NCI-H774 (cell line): ENCODE measurements at places on chromosomes 3 and 15.

GRCh38 chr3:86737517-86737916 is 253.4 kb downstream of the VGLL3 start:
- DNase-seq, result no peak

DNA sequence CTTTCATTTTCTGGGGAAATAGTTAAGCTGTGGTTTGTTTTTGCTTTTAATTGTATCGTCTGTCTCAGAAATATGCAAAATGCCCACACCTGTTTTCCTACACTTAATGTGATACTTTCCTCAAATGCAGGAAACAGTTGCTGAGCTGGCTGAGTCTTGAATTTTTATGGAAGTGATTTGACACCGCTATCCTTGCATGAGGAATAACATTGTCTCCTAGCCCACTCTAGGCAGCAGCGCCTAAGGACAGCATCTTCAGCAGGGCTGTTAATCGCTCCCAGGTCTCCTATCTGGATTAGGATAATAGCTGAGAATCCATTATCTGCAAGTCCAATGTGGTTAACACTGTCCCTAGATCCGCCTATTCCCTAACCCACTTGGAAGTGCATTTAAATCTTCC is 132.6 kb upstream of the NR2E3 start:
- DNase-seq, result no peak

GRCh38 chr3:109918740-109919139 is 581.4 kb upstream of the DPPA4 start:
- DNase-seq, result no peak

GRCh38 chr3:193842029-193842798 is 249.2 kb downstream of the OPA1 start:
- no peak for DNase-seq

GRCh38 chr3:105959851-105960250 is 91.0 kb upstream of the CBLB start:
- no peak for DNase-seq

- no peak for DNase-seq
These were observed 4.5 kb downstream of the MESP2 start for GRCh38 chr15:89780601-89781000.

DNA sequence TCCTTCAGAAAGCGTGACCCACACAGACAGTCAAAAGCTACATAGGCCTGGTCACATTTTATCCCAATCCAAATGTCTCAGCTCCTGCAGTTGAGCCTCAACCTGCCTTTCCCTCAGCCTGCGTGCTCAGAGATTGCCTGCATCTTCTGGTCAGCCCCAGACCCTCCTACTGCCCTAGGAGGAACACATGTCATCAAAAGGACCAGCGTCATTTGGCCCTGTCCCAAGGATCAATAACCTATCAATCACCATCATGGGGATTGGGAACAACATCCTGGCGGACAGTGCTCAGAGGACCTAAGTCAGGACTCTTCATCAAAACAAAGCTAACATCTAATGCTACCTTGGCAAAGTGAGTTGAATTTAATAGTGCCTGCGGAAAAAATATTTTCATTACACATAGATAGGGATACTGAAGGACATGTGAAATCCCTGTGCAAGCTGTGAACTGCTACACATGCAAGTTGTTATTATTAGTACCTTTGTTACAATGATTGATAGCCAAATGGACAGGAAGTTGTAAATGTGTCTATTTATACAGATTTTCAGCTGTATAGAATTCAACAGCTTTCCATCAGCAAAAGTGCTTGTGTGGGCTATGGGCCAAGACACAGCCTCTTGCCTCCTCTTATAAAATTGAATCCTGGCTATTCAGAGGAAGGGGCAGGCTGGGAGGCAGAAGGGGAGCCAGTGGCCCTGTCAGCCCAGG is 47.7 kb downstream of the UMPS start:
- no peak for DNase-seq

DNA sequence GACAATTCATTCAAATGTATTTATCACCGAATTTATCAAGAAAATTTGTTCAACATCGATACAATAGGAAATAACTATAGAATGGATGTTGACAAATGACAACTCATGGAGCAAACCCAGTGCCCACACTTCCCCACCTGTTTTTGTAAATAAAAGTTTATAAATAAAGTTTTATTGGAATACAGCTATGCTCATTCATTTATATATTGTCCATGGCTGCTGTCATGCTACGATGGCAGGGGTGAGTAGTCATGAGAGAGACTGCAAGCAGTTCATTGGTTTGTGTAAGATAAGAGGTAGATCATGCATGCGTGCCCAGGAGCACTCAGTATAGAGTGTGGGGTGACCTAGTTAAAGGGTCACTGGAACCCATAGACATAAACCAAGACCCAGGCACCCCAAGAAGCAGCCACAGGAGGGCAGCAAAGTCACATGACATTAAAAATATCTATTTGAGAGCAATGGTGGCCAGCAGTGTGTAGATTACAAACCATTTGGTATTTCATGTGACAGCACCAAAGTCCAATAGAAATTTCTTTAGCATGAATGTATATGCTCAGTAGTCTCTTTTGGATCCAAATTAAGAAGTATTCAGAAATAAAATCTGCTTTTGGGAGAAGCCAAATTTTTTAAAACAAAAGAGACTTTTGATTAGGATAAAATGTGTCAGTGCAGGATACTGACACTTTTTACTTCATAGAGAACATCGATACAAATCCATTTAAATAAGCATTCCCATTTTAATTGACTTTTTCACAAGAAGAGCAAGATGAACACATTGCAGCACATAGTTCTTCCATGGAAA is 794.8 kb downstream of the MCTP2 start:
- DNase-seq, result no peak

DNA sequence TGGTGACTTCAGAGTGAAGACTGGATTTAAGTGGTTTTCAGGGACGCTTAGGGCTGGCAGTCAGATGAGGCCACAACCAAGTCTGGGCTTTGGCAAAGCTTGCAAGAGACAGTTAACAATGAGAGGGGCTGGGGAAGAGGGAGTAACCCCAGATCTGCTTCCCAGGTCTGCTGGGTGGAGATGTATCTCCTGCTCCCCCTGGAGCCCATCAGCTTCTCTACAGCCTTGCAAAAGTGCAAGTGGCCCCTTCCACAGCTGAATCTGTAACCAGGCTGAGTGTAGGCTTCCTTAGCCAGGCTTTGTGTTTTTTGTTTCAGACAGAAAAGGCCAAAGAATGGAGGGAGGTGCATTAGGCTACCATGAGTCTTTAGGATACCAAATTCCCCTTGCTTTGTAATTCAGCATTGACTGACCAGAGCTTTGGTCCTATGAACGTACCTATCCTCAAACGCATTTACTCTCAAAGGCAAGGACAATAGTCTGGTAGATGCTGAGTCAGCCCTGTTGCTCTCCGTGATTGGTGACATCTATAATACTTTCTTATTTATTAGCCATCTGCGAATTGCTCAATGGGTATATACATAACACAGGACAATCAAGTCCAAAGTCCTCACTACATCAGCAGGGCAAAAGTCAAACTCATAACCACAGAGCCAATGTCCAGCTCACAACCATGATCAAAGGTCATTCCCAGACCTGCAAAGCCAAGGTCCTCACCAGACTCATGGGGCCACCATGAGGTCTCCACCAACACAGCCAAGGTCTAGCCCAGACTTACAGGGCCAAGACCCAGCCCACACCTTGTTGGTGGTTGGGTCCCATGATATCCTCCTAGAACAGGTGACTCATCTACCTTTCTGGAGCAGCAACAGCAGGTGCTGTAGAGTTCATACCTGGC is 17.1 kb downstream of the CCDC13 start:
- no peak for DNase-seq

DNA sequence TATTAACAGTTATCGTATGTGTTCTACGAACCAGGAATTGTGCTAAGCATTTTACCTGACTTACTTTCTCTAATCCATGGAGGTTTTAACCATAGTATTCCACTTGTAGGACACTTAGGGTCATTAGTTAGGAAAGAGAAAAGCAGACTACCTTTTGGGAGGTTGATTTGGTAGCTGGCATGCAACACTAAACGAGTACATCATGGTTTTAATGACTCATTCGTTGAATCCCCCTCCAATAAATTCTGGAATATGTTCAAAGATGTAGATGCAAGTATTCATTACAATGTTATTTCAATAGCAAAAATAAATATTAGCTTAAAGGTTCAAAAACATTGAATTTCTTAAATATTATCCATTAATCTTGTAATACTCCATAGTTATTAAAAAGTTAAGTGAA is 162.5 kb downstream of the FMN1 start:
- DNase-seq, result no peak

- no peak for DNase-seq
These were observed 21.8 kb downstream of the IGDCC3 start for GRCh38 chr15:65355988-65356353.

GRCh38 chr3:46484911-46485778 is 12.6 kb upstream of the RTP3 start:
- DNase-seq, result peak; percentile 77

- peak; percentile 54 for DNase-seq
These were observed 4.5 kb upstream of the GATA2 start for GRCh38 chr3:128497305-128498126.

DNA sequence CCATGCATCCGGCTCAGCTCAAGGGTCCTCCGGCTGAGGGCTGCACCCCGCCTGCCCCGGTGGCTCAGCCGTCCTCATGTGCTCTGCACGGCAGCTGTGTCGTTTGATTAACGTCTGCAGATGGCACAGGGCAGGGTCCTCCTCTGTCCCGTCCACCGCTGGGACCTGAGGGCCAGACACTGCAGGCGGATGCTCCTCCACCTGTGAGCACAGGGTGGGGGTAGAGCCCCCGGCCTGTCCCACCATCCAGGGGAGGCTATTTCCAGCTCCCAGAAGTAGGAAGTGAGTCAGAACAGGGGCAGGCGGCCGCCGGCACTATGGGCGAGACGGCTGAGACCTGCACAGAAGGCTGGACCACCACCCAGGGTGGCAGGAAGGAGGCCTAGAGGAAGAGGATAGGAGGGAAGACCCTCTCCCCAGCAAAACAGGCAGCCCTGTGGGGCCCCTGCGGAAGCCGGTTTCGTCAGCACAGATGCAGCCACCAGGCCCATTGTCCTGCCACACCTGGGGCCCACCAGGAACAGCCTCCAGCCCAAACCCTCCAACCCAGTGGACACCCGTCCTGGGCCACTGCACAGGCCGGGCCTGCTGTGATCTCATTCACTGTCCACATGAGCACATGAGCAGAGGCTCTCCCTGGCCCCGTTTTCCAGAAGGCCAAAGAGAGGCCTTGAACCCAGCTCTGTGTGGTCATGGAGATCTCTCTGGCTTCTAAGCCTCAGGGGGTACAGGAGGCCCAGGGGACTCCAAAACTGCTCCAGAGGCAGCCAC is 12.6 kb upstream of the PLXND1 start:
- DNase-seq, result no peak

DNA sequence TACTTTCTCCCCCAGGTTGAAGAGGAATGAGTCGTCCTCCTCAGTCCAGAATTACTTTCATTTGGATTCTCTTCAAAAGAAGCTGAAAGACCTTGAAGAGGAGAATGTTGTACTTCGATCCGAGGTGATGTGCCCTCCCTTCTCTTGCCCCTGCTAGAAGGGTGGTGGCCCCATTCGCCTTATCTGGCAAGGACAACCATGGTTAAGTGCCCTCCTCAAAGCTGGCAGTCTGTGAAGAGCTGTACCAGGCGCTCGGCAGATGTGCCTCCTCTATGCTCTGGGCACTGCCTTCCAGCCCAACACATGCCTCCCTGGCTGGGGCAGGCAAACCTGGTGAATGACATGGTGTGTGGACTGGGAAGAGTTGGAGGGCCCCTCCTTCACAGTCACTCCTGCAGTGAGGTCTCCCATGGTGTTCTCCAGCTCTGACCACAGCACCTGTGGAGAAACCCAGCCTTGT is 77.0 kb downstream of the CCK start:
- no peak for DNase-seq

DNA sequence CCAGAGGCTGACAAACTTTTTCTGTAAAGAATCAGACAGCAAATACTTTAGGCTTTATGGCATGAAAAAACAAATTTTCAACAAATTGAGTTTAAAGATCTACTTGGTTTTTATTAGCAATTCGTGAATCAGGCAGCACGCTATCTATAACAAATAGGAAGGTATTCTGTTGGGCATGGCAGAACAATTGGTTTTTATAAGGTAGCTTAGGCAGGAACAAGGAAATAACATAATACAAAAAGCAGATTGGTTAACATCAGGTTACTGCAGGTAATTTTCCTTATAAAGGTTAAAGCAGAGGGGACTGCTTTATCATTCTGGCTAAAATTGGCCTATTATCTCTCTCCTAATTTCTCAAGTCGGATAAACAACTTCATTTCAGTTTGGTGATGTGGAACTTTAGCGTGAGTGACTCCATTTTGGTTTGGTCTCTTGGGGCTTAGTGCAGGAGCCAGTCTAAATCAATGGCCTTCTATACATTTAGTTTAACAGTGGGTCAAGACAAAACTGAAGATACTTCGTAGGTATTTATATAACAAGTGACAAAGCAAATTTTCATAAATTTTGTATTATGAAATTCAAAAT is 26.8 kb downstream of the ZBTB38 start:
- DNase-seq, result no peak

DNA sequence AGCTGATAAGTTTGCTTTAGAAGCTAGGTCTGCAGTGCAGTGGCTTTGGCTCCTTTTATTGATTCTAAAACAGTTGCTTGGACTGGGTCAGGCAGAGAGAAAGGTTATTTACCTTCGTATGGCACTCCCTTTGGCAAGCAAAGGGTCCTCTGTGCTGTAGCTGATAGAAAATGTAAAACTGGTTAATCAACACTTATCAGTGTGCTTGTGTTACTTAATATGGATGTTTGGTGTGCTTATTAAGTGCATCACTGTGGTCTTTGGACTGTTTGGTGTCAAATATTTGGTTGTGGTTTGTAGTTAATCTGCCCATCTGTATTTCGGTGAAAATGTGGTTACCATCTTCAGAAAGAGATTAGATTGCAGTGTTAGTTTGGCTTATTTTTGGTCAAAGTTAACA is 16.0 kb downstream of the UBE2E2 start:
- DNase-seq, result no peak

GRCh38 chr15:76987896-76988860 is 6.7 kb upstream of the PSTPIP1 start:
- DNase-seq, result no peak

DNA sequence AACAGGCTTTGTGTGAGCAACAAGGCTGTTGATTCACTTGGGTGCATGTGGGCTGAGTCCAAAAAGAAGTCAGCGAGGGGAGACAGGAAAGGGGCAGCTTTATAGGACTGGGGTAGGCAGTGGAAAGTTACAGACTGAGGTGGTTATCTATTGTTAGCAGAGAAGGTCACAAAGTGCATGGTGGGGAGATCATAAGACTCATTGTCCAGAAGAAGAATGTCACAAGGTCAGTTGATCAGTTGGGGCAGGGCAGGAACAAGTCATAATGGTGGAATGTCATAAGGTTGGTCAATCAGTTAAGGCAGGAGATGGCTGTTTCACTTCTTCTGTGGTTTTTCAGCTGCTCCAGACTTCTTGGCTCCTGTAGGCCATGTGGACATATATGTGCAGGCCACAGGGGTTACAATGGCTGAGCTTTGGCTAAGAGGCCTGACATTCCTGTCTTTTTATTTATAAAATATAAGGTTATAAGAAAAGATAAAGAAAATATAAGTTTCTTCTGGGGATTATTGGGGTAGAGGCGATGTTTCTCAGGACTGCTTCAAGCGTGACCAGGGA is 69.5 kb upstream of the SNTN start:
- DNase-seq, result no peak

GRCh38 chr15:101178479-101178878 is 73.4 kb downstream of the CHSY1 start:
- DNase-seq, result no peak

GRCh38 chr15:101027273-101027901 is 108.2 kb downstream of the LRRK1 start:
- no peak for DNase-seq

- DNase-seq, result no peak
These were observed 3.2 kb downstream of the ITGB5 start for GRCh38 chr3:124883766-124884473.
